Hematopoietic multipotent progenitor cell (in vitro differentiated cells): ENCODE measurements at places on chromosomes 5 and 9. TPM values are rescaled to one million over a fixed set of nuclear protein-coding genes. Genes with fewer than 3 reads are reported as not detected.
A peak's percentile ranks its signal among the peaks of the same experiment; 100 is the strongest.

GRCh38 chr9:120071760-120072159 lies 508.2 kb downstream of the CDK5RAP2 start:
- no peak for DNase-seq

RGS7BP gene
- not detected for total RNA-seq

GRCh38 chr5:103910011-103910410 lies 347.4 kb upstream of the NUDT12 start:
- DNase-seq = no peak

FAM221B gene
- not detected for total RNA-seq

CATSPER3 gene
- 0.27 TPM for total RNA-seq

DNA sequence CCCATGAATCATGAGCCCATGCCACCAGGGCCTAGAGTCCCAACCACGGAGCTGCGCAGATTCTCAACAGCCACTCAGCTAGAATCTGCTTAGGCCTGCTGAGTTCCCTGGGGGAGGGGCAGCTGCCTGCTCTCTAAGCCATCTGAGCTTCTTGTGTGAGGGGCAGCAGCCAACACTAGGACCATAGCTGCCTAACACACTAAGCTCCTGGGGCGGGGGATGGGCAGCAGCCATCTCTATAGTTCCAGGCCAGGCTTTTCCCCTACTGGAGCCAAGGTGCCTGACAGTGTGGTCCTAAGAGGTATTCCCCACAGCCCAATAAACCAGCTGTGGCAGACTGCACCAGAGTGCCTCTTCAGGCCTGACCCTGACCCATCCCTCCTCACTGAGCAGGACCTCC lies 255.9 kb upstream of the ACO1 start:
- no peak for DNase-seq

GRCh38 chr5:130278136-130278535 lies 373.9 kb downstream of the CHSY3 start:
- DNase-seq = no peak

ANKRD18B gene
- total RNA-seq = under 0.01 TPM

LCN1 gene
- not detected for total RNA-seq

BAAT gene
- total RNA-seq = not detected

DNA sequence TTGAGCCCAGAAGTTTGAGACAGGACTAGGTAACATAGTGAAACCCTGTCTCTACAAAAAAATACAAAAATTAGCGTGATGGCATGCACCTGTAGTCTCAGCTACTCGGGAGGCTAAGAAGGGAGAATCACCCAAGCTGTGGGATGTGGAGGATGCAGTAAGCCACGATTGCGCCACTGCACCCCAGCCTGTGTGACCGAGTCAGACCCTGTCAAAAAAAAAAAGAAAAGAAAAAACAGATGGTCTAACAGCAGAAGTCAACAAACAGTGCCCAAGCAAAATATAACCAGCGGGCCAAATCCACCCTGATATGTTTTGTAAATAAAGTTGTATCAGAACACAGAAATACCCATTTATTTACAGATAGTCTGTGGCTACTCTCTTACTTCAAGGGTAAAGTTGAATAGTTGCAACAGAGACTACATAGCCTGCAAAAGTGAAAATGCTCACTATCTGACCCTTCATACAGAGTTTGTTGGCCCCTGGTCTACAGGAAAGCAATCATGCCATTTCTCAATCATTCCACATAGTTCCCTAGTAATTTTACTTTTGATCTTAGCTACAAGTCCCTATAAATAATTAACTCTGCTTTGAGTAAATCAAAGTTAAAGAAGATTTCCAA lies 383.7 kb downstream of the TLE1 start:
- no peak for DNase-seq

GRCh38 chr5:172868436-172868923 lies 34.4 kb downstream of the ERGIC1 start:
- no peak for DNase-seq

CD14 gene
- total RNA-seq = 5.4 TPM

GRCh38 chr9:126611193-126611591 lies 2.5 kb upstream of the LMX1B start:
- no peak for DNase-seq

DNA sequence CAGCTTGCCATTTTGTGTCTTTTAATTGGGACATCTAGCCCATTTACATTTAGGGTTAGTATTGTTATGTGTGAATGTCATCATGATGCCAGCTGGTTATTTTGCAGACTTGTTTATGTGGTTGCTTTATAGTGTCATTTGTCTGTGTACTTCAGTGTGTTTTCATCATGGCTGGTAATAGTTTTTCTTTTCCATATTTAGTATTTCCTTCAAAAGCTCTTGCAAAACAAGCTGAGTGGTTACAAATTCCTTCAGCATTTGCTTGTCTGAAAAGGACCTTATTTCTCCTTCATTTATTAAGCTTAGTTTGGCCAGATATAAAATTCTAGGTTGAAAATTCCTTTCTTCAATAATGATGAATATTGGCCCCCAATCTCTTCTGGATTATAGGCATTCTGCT lies 28.5 kb upstream of the TNFSF15 start:
- DNase-seq = no peak

- no peak for DNase-seq
Observed at GRCh38 chr9:126304207-126304970, 22.2 kb upstream of the MVB12B start.

DNA sequence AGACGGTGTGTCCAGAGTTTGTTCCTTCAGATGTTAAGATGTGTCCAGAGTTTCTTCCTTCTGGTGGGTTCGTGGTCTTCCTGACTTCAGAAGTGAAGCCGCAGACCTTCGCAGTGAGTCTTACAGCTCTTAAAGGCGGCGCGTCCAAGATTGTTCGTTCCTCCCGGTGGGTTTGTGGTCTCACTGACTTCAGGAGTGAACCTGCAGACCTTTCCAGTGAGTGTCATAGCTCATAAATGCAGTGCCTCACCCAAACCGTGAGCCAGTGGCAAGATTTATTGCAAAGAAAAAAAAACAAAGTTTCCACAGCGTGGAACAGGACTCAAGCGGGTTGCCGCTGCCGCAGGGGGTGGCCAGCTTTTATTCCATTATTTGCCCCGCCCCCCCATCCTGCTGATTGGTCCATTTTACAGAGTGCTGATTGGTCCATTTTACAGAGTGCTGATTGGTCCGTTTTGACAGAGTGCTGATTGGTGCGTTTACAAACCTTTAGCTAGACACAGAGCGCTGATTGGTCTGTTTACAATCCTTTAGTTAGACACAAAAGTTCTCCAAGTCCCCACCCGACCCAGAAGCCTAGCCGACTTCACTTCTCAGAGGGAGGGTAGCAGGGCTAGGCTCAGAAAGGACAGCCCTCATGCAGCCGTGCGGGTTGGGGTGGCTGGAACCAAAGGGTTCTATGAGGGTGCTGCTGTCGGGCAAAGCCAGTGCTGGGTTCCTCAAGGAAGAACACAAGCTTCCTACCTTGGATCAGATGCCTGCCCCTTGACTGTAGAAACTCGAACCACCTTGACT lies 9.1 kb upstream of the RNF130 start:
- DNase-seq = no peak

- no peak for DNase-seq
Observed at GRCh38 chr9:133980864-133981588, 11.1 kb downstream of the VAV2 start.

- peak; percentile 52 for DNase-seq
Observed at GRCh38 chr9:134396825-134397224, 70.6 kb downstream of the RXRA start.

DNA sequence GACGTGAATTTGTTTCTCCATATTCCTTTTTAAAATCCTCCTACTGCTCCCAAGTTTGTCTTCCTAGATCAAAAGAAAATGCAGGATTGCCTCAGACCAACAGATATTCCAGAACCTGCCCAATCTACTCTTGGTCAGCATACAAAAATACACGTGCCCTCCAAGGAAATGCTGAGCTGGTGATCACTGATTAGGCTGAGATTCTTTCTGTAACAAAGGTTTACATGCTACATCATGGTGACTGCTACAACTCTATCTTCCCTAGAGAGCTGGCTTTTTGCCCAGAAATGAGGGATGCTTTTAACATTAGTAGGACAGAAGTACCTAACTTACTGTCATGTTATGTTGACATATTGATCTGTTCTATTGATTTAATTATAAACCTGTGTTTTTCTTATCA lies 35.5 kb downstream of the OR2Y1 start:
- no peak for DNase-seq

- no peak for DNase-seq
Observed at GRCh38 chr5:30604648-30605262, 588.7 kb upstream of the CDH6 start.

GRCh38 chr9:78724896-78725295 lies 428.0 kb downstream of the PSAT1 start:
- DNase-seq = no peak

GRCh38 chr5:36152324-36153297 lies 700 bp downstream of the SKP2 start:
- DNase-seq = no peak

GRCh38 chr5:168699002-168699401 lies 119.8 kb upstream of the PANK3 start:
- no peak for DNase-seq

DNA sequence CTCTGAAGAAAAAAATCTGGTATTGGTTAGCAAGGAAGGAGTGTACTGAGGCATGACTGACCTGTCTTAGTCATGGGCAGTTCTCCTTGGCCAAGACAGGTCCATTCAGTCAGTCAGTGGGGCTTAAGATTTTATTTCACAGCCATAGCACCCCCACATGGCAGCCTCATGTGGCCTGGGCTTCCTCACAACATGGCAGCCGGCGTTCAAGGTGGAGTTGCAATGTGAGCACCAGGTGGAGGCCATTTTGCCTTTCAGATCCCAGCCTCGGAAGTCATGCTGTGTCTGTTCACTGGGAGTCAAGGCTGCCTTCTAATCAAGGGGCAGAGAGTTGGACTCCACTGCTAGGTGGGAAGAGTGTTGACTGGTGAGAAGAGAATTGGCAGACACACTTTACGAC lies 10.3 kb upstream of the CARD19 start:
- DNase-seq = no peak
